ENCODE measurements at places on chromosomes 3 and 15.

- no peak for DNase-seq
These were observed 360.8 kb upstream of the PROK2 start for GRCh38 chr3:72145506-72146380.

- DNase-seq = no peak
These were observed 97.7 kb downstream of the CD47 start for GRCh38 chr3:107992976-107993684.

- DNase-seq = peak; percentile 73
These were observed 47.3 kb upstream of the IL12A start for GRCh38 chr3:159941038-159942000.

DNA sequence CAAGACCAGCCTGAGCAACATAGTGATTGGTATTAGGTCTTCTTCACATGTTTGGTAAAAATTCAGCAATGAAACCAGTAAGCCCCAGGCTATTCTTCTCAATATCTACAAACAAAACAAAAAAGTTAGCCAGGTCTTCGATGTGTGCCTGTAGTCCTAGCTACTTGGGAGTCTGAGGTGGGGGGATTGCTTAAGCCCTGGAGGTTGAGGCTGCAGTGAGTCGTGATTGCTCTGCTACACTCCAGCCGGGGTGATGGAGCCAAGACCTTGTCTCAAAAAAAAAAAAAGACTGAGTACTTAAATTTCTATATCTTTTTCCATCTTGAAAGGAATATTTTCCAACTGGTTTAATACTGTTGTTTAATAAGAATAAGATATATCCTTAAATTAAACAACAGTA lies 106.8 kb downstream of the MBNL1 start:
- no peak for DNase-seq
